CD4-positive, alpha-beta T cell treated with Interleukin-17A for 4 hours (primary cell): ENCODE measurements at places on chromosomes 1 and 21.

DNA sequence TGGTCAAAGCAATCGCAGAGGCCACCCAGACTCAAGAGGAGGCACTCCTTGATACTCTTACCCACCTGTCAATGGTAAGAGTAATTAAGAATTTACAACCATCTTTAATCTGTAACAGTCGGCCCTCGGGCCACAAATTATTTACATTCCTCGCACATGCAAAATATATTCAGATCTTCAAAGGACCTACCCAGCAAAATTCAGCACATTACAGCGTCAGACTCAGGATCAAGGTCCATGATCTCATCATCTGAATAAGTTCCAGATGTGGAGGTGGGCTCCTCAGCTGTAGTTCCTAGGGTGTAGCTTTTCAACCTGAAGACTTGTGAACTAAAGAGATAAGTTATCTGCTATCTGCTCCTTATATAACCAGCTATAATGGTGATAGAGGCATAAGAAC is 17.1 kb upstream of the RNF11 start:
- DNase-seq, result no peak

DNA sequence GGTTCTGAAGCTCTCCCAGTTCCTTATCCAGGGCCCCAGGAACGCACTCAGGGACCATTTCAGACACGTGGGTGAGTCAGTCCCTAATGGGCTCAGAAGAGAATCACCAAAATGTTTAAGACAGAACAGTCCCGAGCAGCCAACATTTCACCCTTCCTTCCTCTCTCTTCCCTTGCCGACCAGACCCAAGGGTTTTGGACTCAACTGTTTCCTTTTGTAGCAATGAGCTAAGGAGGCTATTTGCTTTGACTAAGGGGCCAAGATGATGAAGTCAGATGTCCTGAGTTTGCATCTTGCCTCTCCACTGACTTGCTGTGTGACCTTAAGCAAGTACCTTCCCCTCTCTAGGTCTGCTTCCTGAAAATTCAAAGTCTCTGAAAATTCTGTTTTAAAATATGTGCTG is 472.3 kb upstream of the VAMP3 start:
- DNase-seq, result no peak

DNA sequence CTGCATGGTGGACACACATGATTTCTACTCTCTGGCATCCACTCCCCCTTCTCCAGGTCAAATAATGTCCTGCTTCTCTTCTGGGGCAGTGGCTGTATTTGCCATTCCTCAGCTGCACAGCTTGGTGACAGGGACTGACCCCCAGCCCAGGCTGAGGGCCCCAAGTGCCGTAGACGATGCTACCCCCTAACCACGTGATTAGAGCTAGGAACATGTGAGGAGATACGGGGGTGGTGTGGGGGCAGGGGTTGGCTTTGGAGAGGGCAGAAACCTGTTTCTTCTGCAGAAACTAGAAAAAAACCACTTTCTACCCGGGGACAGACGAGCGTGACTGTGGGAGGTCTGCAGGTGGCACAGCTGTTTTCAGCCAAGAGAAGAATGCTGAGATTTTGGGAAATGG is 192.4 kb downstream of the SIPA1L2 start:
- no peak for DNase-seq

GRCh38 chr1:17184161-17184665 is 20.7 kb upstream of the PADI1 start:
- no peak for DNase-seq

- no peak for DNase-seq
These were observed 347.6 kb upstream of the AJAP1 start for GRCh38 chr1:4306559-4307467.

GRCh38 chr1:115182012-115182715 is 92.9 kb upstream of the TSPAN2 start:
- no peak for DNase-seq

DNA sequence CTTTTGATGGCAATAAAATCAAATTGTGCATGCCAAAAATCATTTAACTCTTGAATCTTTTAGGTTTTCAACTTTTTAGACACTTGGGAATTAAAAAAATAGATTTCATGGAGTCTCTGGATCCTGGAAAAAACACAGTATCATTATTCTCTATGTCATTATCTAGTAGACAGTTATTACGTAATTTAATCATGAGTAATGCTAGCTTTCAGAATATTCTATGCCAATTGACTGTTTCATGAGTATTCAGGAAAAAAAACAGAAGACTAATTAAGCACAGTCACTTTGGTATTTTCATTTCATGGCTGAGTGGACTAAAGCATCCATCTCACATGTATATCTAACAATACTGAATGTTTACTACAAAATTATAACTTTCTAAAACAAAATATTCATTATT is 44.0 kb downstream of the ODF2L start:
- no peak for DNase-seq

GRCh38 chr1:37797750-37798345 is 4.2 kb downstream of the MANEAL start:
- no peak for DNase-seq
